ENCODE measurements at places on chromosomes 13 and 19.
A peak's percentile ranks its signal among the peaks of the same experiment; 100 is the strongest.

DNA sequence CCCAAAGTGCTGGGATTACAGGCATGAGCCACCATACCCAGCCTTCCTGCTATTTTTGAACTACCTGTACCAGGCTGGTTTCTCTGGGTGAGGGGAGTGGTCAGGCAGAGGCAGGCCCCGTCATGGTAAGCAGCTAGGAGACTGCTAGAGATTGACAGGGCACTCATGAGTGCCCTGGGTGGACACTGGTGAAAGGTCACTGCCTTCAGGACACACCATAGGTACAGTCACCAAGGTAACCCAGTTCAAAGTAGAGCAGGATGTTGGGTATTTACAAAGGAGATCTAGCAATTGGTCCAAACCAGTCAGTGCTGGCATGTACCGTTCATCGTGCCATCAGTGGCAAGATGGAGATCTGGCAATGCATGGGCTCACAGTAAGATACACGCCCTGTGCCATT lies 25.5 kb downstream of the DPRX start:
- no peak for DNase-seq

DNA sequence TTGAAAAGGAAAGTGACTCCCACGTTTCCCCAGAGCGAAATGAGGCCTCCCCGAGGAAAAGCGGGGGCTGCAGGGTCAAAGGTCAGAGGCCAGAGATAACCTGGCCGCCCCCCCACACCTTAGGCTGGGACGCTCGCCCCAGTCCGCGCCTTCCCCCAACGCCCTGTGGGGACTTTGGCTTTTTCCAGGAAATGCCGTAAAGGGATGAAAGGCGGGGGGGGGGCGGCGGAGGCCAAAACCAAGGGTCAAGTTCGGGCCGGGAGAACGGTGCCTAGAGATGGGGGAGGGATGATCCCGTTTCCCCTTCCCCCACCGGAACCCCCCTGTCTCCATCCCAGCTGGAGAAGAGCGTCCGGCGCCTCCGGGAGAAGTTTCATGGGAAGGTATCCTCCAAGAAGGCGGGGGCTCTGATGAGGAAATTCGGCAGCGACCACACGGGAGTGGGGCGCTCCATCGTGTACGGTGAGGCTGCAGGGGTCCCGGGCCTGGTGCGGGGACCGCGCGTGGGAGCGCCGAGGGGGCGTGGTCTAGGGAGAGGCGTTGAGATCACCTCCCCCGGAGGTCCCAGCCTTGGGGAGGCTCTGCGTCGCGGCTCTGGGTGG lies 575 bp downstream of the SHFL start:
- DNase-seq, result no peak

DNA sequence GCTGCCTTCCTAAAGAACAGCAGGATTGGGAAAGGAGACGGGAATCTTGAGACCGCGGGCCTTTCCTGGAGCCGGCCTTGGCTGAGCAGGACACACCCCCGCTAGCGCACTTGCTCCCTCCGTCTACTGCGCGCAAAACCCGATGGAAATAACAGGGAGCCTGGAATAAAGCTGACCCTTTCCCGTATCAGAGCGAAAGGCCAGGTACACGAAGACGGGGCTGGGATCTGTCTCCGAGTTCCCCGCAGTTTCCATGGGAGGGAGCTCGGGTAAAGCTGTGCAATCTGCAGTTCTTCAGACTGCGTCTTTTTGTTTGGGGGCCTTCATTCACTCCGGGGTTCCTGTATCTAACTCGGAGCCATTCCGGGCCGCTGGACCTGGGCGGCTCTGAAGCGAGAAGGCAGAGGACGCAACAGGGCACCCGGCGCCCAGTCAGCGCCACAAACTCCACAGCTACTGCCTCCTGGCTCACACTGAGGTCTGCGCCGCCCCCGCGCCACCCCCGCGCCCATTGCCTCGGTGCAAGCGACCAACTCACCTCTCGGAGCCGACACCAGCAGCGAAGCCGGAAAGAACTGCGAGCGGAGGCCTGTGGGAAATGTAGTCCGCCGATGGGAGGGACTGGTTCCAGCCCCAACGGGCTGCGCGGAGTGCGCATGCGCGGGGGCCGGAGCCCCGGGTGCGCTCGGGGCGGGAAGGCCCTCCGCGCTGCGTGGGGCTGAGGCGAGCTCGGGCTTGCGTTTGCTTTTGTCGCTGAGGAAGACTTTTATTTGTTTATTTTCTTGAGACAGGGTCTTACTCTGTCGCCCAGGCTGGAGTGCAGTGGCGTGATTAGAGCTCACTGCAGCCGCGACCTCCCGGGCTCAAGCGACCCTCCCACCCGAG lies at the start of gene ZFP14:
TSS of gene ZFP14 (minus strand) at position 577 of the 885 bp plus-strand sequence. CDS start 11,309 bp downstream, outside the sequence.
- peak; percentile 95 for DNase-seq

DNA sequence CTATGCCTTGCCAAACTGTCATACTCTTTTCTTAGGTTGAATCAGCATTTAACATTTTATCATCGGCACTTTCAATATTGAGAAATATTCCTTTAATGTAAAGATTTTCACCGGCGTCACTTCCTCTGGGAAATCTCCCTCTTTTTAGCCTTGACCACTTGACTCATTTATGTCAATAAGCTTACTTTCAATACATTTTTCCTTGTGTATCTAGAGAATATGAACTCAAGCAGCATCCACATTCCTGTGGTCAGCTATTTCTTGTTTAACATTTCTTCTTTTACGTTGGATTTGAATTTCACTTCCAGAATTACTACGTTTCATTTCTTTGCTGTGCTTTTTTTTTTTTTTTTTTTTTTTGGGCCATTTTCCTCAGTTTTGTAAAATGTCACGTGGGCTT lies 271.2 kb upstream of the HTR2A start:
- no peak for DNase-seq

DNA sequence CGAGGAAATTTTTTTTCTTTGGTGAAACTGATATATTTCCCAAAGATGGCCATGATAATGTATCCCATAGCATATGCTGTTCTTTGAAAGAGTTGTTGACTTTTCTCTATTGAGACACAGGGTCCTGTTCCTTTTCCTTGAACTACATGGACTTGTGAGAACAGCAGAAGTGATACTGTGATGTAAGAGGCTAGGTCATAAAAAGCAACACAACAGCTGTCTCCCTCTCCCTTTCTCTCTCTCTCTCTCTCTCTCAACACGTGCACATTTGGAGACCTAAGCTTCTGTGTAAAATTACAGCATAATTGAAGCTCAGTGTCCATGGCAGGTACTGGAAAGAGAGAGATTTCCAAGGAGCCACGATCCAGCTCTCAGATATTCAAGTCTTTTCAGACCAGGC lies 1712.4 kb downstream of the EFNB2 start:
- DNase-seq, result no peak

- no peak for DNase-seq
Measured at GRCh38 chr13:106121173-106121754, 414.2 kb downstream of the EFNB2 start.

- DNase-seq, result no peak
Measured at GRCh38 chr19:1472231-1473084, 6.6 kb downstream of the C19orf25 start.
